ENCODE measurements at places on chromosomes 1 and 21. TPM values are rescaled to one million over a fixed set of nuclear protein-coding genes. Genes with fewer than 3 reads are reported as not detected.

DNA sequence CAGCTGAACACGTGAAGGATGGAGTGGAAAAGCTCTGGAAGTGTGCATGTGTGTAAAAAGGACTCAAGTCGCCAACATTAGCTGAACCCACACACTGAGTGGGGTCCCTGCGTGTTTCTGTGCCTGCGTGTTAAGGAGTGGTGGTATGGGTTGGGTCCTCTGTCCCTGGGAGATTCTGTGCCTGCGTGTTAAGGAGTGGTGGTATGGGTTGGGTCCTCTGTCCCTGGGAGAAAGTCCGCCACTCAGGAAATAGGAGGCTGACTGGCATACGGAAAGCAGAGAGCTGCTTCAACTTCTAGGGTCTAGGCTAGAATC lies 7.0 kb upstream of the SOX13 start:
- H3K27me3 ChIP-seq: no peaks in the 10 kb centered on the region
- no peak overlapping the region for H3K4me3 ChIP-seq
- DNase-seq: no peak
- H3K36me3 ChIP-seq: no peaks in the 10 kb centered on the region
- H3K27ac ChIP-seq: peak overlapping the region; percentile 57
- peaks cover 20% of the 10 kb centered on the region for H3K4me1 ChIP-seq

The TEX38 gene
- total RNA-seq: not detected

The ATP5PB gene
- total RNA-seq: 785 TPM

The MAP3K21 gene
- 0.21 TPM for total RNA-seq

GRCh38 chr1:217089361-217090014 lies 366.3 kb upstream of the ESRRG start:
- H3K4me1 ChIP-seq: no peaks in the 10 kb centered on the region
- DNase-seq: peak; percentile 30
- H3K4me3 ChIP-seq: peak overlapping the region; percentile 50
- H3K27ac ChIP-seq: peak overlapping the region; percentile 92

The LRRC3 gene
- total RNA-seq: 2.5 TPM

DNA sequence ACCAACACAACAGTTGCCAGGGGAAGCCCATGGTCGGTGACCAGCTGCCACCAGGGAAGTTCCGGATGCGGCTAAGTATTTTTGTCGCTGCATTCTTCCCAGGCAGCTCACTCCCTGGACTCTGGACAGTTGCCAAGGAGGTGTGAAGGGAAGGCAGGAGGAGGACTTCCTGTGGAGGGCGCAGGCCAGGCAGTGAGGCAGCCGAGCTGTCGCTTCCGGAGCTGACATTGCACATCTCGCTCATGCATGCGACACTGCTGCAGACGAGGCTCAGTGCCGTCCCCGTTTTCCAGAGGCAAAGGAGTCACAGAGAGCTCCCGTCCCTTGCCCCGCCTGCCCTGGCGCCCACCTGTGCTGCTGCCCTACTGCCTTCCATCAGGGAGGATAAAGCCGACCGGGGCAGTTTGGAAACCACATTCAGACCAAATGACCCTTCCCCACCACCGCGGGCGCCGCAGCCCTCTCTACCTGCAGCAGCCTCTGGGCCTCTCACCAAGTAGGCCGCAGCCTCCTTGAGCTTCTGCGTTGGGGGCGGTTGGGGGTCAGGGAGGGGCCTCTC lies 81.4 kb downstream of the NENF start:
- H3K27ac ChIP-seq: no peak overlapping the region
- H3K36me3 ChIP-seq: no peaks in the 10 kb centered on the region
- peaks cover 20% of the 10 kb centered on the region for H3K4me1 ChIP-seq
- H3K27me3 ChIP-seq: peaks cover 62% of the 10 kb centered on the region
- DNase-seq: peak; percentile 57
- peak overlapping the region; percentile 38 for H3K4me3 ChIP-seq

GRCh38 chr1:86394416-86394815 lies 1.7 kb downstream of the ODF2L start:
- H3K27me3 ChIP-seq: no peaks in the 10 kb centered on the region
- no peak overlapping the region for H3K27ac ChIP-seq
- H3K36me3 ChIP-seq: no peaks in the 10 kb centered on the region
- no peak for DNase-seq
- H3K4me1 ChIP-seq: peaks cover 4% of the 10 kb centered on the region

DNA sequence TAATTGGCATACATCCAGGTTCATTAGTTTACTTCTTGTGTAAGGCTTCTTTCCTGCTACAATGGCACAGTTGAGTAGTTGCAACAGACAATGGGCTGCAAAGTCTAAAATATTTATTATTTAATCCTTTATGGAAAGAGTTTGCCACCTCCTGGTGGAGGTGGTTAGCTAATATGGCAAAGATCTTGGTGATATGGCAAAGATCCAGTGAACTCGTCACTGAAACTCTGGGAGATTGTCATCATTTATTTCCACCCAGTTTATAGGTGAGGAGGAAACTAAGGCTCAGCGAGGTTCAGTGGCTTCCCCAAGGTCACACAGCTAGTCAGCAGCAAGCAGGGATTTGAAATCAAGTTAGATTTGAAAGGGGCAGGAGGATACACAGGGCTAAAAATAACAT lies 16.1 kb upstream of the IFFO2 start:
- DNase-seq: no peak
- H3K36me3 ChIP-seq: no peaks in the 10 kb centered on the region
- H3K27me3 ChIP-seq: peaks cover 9% of the 10 kb centered on the region
- no peak overlapping the region for H3K4me3 ChIP-seq

The HDGF gene
- total RNA-seq: 136 TPM

DNA sequence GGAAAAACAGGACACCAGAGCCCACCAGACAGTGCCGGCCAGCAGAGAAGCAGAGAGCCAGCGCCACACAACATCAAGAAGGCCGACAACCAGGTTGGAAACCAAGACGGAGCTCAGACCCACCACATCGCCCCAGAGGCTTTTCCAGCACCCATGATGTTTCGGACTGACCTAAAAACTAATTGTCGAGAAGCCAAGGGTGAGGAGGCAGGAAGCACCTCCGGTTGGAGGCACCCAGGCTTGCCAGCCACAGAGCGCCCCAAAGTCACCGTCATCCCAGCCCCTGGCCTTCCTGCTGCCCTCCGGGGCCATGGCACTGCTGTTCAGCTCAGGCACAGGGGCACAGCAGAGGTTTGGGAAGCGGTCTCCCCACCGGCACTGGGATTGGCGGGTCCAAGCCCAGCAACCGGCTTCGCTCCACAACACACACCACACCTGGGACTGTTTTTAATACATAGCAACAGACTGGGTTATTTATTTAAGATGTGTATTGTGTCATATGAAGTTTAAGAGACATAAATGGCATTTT lies 67.2 kb downstream of the SLC37A1 start:
- H3K27me3 ChIP-seq: no peaks in the 10 kb centered on the region
- H3K36me3 ChIP-seq: peaks cover 8% of the 10 kb centered on the region
- no peak for DNase-seq

DNA sequence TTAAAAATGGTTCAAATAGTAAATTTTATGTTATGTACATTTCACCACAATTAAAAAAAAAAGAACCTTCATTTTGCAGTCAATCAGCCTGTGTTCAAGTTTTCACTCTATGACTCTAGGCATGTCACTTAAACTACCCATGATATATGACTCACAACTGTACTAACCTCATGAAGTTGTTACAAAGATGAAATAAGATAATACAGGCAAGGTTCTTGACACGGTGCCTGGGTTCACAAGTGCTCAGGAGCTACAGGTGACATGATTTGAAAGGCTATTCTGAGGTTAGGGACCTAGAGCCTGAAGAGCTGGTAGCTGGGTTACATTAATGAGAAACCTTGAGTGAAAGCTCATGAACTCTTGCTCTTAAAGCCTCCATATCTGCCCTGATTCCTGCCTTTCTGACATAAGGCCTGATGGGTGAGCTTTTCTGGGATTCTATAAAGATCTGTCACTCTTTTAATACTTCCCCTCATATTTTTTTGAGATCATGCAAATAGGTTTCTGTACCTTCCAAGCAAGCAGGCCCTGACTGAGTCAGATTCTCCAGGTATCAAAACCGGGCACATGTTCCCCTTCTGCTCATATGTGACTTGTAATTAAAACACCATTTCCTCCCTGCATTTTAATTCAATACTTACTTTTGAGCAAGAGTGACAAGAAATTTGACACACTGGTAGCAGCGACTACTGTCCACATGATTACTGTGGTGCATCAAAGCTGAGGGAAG lies 34.0 kb downstream of the PCSK9 start:
- H3K36me3 ChIP-seq: peaks cover 67% of the 10 kb centered on the region
- no peak overlapping the region for H3K4me3 ChIP-seq
- H3K4me1 ChIP-seq: peaks cover 2% of the 10 kb centered on the region
- no peaks in the 10 kb centered on the region for H3K27me3 ChIP-seq
- H3K27ac ChIP-seq: no peak overlapping the region
- DNase-seq: no peak

DNA sequence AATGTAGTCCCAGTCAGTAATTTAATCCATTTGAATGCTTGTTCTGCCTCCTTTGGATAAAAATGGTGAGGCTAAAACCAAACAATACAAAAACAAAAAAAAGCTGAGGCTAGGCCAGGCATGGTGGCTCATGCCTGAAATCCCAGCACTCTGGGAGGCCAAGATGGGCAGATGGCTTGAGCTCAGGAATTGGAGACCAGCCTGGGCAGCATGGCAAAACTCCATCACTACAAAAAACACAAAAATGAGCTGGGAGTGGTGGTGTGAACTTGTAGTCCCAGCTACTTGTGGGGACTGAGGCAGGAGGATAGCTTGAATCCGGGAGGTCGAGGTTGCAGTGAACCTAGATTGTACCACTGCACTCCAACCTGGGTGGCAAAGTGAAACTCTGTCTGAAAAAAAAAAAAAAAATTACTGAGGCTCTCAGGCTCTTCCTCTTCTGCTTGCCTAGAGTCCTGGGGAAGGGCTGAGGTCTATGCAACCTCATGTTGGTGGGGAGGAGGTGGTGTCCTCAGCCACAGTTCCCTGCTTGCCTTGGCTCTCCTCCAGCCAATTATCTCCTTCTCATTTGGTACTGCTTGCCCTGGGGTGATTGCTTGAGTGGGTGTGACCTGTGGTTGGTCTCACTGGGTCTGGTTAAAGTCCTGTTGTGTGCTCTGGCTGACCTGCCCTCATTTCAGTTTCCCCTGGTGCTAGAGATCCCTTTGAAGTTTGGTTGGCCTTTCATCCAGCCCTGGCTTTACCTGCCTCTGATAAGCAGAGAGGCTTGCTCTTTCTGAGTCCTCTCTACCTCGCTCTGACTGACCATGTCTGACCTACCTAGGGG lies 20.9 kb downstream of the S1PR1 start:
- DNase-seq: no peak
- no peaks in the 10 kb centered on the region for H3K27me3 ChIP-seq
- peaks cover 19% of the 10 kb centered on the region for H3K4me1 ChIP-seq
- no peaks in the 10 kb centered on the region for H3K36me3 ChIP-seq
- no peak overlapping the region for H3K27ac ChIP-seq
- H3K4me3 ChIP-seq: no peak overlapping the region

The AMY1C gene
- not detected for total RNA-seq

DNA sequence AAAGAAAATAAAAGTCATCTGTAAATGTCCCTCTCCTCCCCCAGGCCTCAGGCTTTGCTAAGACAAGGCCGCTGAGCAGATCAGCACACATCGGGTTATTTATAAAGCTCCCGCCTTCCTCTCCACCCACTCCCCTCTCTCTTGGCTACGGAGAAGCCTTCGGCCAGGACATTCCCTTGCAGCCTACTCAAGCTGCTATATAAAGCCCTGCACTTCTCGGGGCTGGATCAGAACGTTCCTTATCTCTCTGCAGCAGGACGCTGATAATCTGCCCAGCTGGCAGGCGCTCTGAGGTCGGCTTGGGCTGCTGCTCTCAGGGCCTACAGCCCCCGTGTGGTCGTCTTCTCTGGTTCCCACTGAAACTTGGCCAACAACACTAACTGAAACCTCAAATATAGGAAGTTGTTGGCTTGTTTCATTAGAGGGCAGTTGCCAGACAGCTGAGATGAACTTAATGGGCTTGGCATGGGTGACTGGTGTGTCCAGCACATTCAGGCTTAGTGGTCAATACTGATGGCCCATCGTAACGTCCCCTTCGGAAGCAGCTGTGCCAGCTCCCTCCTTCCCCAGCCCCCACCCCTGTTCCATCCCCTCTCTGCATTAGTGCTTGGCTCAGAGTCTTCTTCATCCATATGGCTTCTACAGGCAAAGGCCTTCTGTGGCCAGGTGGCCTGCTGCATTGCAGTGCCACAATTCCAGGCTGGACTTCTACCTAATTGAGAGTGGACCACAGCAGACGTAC lies 64.6 kb downstream of the IER5 start:
- H3K27ac ChIP-seq: peak overlapping the region; percentile 90
- H3K4me1 ChIP-seq: peaks cover 62% of the 10 kb centered on the region
- no peak overlapping the region for H3K4me3 ChIP-seq
- H3K27me3 ChIP-seq: no peaks in the 10 kb centered on the region
- DNase-seq: peak; percentile 86

The RNU1-4 gene
- total RNA-seq: 669 TPM

The CFHR2 gene
- not detected for total RNA-seq

DNA sequence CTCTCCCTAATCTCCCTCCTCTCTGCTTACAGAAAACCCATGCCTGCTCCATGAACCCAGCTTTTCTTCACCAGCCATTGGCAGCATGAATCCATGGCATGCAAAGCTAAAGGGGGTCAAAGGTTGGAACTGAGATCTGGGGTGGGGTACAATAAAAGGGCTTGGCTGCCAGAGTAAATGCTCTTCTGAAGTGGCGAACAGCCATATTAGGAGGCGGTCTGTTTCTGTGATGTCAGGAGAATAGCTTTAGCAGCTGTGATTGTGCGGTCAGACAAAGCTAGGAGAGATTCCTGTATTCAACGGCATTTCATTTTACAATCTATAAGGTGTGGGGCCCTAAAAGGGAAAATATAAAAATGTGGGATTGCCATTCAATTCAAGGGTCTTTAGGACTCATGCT lies 71.7 kb upstream of the TMPRSS2 start:
- H3K36me3 ChIP-seq: no peaks in the 10 kb centered on the region
- no peaks in the 10 kb centered on the region for H3K27me3 ChIP-seq
- no peak overlapping the region for H3K4me3 ChIP-seq
- DNase-seq: no peak
- no peaks in the 10 kb centered on the region for H3K4me1 ChIP-seq

DNA sequence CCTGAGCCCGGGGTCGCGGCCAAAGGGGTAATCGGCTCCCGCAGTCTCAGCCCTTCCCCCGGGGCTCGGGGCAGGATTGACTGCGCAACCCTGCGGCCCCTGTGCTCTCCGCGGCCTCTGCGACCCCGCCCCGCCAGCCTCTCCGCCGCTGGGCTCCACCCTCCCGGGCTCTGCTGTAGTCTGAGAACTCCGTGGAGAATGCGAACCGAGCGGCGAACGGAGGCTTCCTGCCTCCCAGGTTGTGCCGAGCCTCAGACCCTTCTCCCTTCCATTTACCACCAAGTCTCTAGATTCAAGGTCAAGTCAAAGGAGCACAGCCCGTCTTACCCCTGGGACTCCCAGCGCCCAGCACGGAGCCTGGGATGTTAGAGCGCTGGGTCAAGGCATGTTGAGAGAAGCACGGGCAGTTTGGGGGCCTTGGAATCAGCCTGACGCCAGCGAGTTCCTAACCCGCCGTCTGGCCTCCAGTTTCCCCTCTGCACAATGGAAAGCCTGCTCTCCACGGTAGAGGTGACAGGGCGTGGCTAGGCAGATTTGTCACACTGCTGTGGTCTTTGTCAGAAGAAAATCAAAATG lies 3.0 kb downstream of the ATP2B4 start:
- H3K36me3 ChIP-seq: peaks cover 24% of the 10 kb centered on the region
- H3K27me3 ChIP-seq: no peaks in the 10 kb centered on the region
- H3K4me3 ChIP-seq: peak overlapping the region; percentile 84
- DNase-seq: peak; percentile 82
